Hematopoietic multipotent progenitor cell treated with erythropoietin and hydrocortisone succinate and interleukin-3 and kit ligand, for 15 days (in vitro differentiated cells): ENCODE measurements at places on chromosomes 11 and 22.

GRCh38 chr11:133732109-133732674, 113.1 kb downstream of the SPATA19 start:
- DNase-seq: no peak

DNA sequence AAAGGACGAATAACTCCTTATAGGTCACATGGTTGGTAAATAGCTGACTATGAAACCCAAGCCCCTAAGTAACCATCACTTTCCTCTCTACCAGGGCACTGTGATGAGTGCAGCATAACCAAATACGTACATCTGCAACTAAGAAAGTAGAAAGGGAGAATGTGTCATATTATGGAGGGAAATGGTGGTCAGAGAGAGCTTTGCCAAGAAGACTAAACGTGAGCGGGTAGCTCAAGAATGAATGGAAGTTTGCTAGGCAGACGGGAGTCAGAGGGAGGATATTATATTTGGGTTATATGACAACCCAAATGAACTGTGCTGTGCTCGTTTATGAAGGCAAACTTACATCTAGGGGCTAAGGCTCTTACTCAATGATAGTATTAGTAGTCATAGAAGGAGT, 537.3 kb downstream of the OPCML start:
- no peak for DNase-seq

GRCh38 chr22:38006906-38007305, 22.6 kb upstream of the SOX10 start:
- no peak for DNase-seq

DNA sequence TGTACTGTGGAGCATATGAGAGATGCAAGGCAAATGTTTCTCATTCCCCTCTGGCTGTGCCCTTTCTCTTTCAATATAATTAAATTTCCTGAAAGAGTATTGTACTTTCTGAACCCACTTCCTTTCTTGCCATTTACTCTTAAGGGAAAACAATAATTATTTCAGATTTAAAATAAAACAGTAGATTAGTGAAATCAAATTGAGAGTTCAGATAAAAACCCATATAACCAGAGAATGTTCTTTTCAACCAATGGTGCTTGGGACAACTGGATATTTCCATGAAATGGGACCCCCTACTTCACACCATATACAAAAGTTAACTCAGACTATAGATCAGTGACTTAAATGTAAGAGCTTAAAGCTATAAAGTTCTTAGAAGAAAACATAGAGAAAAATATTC, 26.1 kb upstream of the DLAT start:
- DNase-seq: no peak

- DNase-seq: no peak
These were observed 76.1 kb upstream of the PAX6 start for GRCh38 chr11:31887180-31887579.
